ENCODE measurements at places on chromosomes 5 and 9.

DNA sequence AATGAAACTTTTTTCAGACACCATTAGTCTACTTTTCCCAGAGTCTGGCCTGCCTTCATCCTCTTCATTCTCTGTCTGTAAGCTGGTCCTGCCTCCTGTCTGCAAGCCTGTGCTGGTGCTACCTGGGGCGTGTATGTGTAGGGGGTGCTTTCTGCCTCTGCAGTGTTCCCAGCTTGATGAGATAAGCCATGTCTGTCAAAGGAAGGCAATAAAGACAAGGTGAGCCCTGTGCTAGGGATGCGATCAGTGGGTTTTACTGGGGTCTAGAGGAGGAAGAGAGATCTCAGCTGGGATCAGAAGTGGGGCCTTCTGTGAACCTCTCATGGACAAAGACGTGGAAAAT, 78.0 kb upstream of the TGFBR1 start:
- no peak for DNase-seq

DNA sequence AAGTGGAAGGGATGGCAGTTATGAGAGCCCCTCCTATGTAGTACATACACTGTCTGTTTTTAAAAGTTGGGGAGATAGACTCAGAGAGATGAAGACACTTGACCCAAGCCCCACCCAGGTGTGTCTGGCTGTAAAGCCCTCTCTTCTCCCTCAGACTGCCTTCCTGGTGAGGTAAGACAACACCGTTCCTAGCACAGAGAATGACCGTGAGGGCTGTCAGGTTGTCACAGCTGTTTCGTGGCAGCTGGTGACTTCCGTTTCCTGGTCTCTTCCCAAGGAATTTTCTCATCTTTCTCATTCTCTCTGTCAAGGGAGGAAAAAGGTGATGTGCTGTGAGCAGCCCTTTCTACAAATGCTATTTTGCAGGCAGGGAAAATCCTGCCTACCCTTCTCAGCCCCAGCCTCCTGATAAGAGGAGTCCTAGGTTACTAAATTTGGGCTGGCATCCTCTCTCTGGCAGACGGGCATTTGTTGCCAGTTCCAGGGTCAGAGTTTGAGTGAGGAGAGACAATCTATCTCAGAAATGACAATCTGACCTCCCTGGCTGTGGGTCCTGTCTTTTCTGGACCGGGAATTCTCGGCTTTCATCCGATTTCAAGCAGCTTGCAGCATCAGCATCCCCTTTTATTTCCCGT, 263.5 kb upstream of the PANK3 start:
- DNase-seq: no peak

DNA sequence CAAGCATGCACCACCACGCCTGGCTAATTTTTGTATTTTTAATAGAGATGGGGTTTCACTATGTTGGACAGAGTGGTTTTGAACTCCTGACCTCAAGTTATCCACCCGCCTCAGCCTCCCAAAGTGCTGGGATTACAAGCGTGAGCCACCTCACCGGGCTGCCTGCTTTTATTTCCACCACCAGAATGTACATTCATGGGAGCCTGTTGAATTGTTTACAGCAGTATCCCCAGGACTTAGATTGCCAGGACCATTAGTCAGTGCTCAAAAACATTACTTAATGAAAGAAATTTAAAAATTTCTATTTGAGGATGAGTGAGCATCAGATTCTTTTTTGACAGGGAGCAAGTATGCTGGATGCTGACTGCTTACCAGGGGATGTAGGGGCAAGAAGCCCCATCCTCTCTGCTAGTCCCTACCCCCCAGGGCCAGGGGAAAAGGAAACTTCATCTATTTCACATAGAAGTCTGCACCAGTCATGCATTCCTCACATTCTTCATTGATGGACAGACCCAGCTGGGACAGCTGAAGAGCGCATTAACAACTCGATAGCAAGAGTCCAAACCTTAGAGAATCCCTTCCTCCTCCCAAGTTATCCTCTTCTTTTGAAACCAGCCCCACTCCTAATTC, 10.3 kb upstream of the RGMB start:
- DNase-seq: no peak

GRCh38 chr5:39843767-39844166, 419.0 kb upstream of the DAB2 start:
- DNase-seq: no peak

GRCh38 chr5:171593976-171594375, 174.5 kb downstream of the FGF18 start:
- DNase-seq: no peak

DNA sequence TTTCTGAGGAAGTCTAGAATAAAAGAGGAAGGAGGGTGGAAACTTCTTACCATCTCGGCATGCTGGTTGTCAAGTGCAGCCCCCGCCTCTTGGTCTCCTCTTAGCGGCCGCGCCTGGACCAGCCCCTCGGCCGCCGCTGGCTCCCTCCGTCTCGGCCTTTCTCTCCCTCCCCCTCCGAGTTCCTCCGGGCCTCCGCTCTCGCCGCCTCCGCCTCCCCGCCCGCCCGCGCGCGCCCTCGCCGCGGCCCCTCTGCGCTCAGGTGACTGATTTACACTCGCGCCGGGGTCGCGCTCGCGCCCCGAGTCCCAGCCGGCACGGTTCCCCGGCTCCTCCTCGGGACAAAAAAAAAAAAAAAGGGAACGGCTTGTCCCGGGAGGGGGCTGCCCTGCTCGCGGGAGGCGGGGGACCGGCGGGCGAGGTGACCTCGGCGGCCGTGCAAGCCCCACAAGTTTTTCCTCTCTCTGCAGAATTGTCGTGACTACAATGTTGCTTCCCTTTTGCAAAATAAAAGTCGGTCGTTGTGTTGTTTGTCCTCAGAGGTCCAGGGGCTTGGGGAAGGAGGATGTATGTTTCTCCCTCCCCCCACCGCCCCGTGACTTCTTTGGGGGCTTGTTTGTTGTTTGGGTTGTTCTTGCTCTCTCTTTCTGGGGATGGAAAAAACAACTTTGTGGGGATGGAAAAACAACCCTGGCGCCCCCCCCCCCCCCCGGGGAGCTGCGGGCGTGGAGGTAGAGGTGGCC, at the start of gene BNC2:
Gene BNC2, minus strand, starts transcription at position 75 of the 740 bp plus-strand sequence. Its CDS starts 22 bp downstream, at position 53.
- DNase-seq: peak; percentile 53

DNA sequence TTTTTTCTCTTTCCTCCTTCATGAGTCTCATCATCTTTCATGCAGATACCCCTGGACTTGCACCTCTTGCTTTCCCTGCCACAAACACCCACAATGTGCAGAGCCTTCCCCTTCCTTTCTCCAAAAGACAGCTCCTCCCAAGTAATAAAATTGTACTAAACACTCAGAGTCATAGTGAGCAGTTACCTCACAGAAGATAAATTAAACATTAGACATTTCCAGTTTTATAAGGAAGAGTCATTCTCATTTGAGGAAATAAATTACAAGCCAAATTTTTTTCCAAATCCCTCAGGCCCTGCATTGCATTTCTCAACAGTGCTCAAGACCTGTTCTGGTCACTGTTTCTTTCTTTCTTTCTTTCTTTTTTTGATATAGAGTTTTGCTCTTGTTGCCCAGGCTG, 131.5 kb downstream of the ATPSCKMT start:
- DNase-seq: no peak

- no peak for DNase-seq
These were observed 32.6 kb downstream of the SSBP2 start for GRCh38 chr5:81718300-81718699.

GRCh38 chr5:171431251-171431777, 11.9 kb downstream of the FGF18 start:
- DNase-seq: no peak

DNA sequence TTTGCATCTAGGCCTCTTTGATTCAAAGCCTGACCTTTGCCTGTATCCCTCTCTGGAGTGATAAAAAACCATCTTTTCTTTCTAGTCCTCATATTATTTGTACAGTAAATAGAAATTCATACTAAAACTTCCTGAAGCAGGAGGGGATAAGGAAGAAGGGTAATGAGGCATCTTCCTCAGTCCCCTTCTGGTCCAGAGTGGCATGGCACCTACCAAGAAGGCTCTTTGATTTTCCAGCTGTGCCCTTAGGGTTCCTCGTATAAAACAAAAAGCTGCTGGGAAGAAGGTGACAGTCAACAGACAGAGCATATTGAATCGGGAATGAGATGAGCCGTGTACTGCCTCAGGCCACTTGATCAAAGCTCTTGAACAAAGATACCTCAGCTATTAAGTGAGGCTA, 71.9 kb upstream of the SPDL1 start:
- DNase-seq: no peak

DNA sequence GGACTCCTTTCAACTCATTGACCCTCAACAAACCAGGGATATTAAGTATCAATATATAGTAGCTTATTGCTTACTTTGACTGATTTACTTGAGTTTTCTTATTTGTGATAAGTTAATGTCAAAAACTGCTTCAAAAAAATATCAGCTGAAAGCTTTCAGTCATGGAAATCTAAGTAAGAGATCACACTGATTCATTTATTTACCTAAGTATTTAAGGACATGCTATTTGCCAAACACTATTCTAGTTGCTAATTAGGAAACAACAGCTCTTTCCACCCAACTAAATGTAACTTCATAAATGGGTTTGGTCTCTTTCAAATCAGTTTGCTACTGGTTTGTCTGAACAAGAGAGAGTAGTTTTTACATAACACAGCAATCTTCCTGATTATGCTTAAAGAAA, 48.2 kb downstream of the CHD1 start:
- no peak for DNase-seq

GRCh38 chr5:169395136-169395535, 94.2 kb upstream of the SLIT3 start:
- DNase-seq: no peak

- DNase-seq: no peak
These were observed 54.8 kb downstream of the MYO10 start for GRCh38 chr5:16881251-16881650.

GRCh38 chr5:43315682-43316081, 2.5 kb upstream of the HMGCS1 start:
- no peak for DNase-seq

DNA sequence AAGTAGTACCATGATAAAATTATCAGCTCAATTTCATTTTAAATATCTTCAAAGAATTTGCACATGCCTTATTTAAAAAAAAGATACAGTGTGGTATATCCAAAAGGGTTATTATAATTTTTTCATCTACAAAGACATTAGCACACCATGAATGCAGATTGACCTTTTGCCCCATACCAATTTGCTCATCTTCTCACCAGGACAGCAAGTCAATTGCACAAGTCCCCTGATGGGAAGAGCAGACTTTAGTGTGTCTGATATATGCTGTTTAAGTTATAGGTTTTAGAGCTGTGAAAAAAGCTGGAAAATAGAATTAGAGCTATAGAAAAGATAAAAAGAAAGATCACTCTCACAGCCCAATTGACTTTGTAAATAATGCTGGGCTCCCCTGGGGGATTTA, 325.8 kb upstream of the CDH6 start:
- DNase-seq: no peak

- peak; percentile 55 for DNase-seq
These were observed 2.1 kb downstream of the SH2D3C start for GRCh38 chr9:127776195-127776923.

GRCh38 chr9:137918331-137919094, 40.9 kb downstream of the CACNA1B start:
- DNase-seq: no peak

GRCh38 chr9:108579757-108580439, 275.9 kb downstream of the ACTL7B start:
- DNase-seq: no peak
